ENCODE measurements at places on chromosomes 7 and 10.

DNA sequence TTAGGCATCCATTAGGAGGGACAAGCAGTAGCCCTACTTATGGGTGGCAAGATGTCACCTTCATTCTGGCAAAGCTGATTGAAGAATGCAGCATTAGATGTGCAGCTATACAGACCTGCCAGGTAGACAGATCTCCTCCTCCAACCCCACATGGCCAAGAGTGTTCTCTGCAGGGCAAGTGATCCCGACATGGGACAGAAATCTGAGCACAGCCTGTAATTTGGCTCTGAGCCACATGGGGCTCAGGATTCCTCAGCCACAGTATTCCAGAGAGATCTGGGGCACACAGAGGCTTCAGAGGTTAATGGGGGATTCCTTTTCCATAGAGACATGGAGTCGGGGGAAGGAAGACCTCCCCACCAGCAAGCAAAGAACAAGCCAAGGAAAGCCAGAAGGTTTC is 58.7 kb upstream of the GDF10 start:
- DNase-seq, result no peak

DNA sequence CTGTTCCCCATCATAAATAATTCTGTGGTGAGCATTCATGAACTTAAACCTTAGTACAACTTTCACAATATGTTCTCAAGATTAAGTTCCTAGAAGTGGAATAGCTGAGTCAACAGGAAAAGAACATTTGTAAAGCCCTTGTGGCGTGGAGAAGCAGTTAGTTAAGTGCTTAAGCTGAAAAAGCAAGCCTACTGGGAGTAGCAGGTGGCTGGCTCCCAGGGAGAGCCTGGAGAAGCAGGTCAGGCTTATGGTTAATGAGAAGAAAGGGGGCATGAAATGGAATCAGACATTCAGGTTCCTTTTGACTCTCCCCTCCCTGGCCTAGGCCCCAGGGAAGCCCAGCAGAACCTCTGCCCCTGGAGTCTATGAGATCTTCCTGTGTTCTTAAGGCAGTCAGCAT is 35.3 kb downstream of the VSTM4 start:
- no peak for DNase-seq

DNA sequence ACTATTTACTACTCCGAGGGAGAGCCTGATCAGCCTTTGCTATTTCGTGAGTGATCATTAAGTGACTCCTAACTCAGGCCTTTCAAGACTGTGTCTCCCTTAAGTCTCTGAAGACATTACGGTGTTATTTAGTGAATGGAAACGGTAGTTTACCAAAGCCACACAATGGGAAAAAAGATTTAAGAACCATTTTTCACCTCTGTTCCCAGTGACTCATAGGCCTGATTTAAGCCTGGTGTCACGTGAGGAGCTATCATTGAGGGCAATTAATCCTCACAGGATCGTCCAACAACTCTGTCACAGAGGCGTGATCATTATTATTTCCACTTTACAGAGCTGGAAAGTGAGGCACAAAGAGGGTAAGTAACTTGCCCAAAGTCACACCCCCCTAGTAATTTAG is 20.3 kb downstream of the C10orf90 start:
- DNase-seq, result no peak

DNA sequence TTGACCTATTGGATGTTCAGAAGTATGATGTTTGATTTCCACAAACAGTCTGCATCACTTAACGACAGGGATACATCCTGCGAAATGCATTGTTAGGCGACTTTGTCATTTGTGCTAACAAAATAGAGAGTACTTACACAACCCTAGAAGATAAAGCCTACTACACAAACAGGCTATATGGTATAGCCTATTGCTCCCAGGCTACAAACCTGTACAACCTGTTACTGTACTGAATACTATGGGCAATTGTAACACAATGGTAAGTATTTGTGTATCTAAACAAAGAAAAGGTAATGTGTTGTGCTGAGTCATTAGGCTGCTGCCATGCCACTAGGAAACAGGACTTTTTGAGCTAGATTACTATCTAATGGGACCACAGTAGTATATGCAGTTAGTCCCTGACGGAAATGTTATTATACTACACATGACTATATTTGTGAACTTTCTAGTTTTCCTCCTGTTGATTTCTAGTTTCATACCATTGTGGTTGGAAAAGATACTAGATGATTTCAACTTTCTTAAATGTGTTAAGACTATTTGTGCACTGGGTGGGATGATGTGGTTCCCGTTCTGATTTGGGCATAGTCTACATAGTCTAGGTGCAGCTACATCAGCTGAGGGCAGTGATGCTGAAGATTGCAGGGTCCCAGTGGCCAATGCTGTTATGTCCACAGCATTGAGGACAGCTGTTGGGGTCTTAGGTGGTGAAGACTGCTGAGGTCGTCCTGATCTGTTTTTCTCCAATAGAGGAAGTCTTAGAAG is 161.7 kb downstream of the HTR7 start:
- no peak for DNase-seq

- DNase-seq, result no peak
These were observed 431 bp downstream of the ZYX start for GRCh38 chr7:143381427-143382125.

- DNase-seq, result peak; percentile 43
These were observed 420.7 kb upstream of the NFE2L3 start for GRCh38 chr7:25731068-25731845.

- DNase-seq, result no peak
These were observed 59.9 kb downstream of the CACUL1 start for GRCh38 chr10:118694848-118695247.

GRCh38 chr7:12851142-12851541 is 163.7 kb downstream of the ARL4A start:
- DNase-seq, result no peak

- DNase-seq, result no peak
These were observed 692.4 kb downstream of the KCNMA1 start for GRCh38 chr10:76945166-76945565.

DNA sequence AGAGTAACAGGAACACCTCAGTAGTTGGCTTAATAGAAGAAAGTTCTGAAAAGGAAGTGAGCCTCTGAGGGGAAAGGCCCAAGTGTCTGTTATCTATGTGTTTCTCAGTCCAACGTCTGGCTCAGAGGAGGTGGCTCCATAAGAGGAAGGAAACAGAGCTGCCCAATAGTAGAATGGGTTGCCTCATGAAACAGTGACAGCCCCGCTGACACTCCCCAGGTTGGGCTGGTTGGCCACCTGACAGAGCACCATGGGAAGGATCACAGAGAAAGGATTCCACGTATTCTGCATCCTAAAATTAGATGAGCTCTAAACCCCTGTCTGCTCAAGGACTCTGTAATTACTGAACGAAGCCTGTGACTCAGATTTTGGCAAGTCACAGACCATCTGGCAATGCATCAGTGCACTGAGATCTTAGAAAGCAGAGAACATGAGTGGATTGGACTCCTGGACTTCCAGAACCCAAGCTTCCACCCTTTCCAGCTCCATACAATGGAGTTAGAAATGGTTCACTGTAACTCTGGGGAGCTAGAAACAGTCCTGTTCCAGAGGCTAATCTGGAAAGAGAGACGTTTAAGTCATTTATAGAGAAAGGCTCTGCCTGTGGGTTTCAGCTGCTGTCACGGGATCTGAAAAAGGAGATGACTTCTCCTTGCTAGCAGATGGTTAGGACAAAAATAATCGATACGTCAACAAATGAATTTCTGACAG is 2.9 kb downstream of the PKD2L1 start:
- DNase-seq, result no peak

GRCh38 chr7:151865070-151865670 is 11.7 kb downstream of the PRKAG2 start:
- DNase-seq, result no peak

DNA sequence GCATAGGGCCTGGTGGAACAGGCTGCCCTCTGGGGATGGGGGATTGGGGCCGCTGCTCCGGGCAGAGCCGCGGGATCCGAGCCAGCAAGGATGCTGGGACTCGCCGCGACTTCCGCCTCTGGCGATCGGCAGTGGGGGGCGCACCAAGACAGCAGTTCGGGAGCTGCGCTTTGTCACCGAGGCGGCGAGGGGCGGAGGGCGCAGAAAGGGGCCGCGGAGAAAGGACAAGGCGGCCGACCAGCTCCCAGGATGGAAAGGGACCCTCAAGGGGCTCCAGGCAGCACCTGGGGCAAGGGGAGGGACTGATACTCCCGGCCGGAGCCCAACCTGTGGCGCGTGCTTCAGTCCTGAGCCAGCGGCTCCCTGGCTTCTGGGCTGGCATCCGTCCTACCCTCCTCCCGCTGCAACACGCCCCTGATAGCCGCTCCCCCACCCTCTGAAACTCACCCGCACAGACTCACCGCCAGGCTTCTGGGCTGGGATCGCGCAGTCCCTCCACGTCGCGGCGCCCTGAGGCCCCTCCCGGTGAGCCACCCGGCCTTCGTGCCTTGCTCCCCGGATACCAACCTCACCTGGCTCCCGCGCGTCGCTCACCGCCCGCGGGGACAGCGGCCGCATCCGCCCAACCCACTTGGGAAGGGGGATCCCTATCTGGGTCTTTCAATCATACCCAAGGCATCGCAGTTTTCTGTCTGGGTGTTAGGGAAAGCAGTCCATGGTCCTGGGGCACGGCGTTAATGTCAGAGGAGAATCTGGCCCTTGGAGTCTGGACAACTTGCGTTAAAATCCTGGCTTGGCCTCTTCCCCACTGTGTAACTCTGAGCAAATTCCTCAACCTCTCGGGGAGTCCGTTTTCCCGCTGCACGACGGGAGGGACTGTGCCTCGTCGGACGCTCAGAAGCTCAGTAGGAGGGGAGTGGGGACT is 7.0 kb upstream of the EVX1 start:
- peak; percentile 20 for DNase-seq

- DNase-seq, result peak; percentile 76
These were observed 277.4 kb downstream of the CCSER2 start for GRCh38 chr10:84605802-84606201.

GRCh38 chr10:48470893-48471805 is 133.7 kb downstream of the ARHGAP22 start:
- DNase-seq, result no peak

DNA sequence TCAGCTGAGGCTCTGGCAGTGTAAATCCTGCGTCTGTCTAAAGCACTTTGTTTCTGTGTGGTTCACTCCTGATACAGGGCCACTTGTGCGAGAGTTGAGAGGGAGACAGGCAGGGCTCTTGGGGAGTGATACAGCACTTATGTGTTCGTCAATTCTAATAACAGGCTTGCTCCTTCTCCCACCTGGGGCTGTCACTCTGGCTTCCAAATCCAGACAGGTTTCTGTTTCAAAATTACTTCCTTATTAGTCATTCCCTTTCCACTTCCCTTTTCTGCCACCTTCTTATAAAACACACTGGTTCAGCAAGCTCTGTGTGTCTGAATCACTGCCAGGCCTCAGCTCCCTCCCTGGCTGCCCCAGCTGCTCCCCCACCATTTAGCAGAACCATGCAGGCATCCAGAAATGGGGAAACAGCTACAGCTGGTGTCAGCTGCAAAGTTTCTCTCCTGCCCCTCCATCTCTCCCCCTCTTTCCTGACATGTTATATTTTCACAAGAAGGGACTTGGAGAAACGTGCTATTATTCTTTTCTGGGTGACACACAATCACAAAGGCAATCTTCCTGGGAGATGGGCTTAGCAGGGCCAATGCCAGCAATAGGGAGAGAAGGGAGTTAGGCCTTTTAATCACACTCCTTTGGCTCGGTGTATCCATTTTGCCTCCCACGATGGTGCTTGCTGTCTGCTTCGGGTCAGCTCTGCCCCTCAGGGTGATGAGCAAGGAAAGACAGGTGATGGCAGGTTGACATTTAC is 58.4 kb upstream of the ZNRF2 start:
- peak; percentile 53 for DNase-seq

DNA sequence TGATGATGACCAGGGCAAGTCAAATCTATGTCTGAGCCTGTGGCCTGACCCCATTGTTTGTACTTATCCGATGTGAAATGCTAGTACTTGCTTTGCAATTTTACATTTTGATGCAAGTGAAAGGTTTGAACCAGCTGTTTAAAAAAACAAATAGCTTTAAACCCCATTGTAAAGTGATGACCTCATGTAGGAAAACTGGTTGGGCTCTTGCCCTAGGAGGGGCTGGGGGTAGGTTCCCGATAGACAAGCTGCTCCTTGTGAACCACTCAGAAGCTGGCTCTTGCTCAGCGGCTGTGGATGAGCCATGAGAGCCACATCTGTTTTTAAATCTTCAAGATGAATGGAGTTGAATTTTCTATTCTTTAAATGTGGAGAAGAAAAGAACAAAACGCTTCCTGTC is 185.3 kb downstream of the WDR11 start:
- DNase-seq, result peak; percentile 44

All from trophoblast cell (in vitro differentiated cells and primary cell).